ENCODE measurements at places on chromosomes 4 and X.

- no peak for DNase-seq
These were observed 1.9 kb downstream of the SLC9A7 start for GRCh38 chrX:46757052-46757451.

DNA sequence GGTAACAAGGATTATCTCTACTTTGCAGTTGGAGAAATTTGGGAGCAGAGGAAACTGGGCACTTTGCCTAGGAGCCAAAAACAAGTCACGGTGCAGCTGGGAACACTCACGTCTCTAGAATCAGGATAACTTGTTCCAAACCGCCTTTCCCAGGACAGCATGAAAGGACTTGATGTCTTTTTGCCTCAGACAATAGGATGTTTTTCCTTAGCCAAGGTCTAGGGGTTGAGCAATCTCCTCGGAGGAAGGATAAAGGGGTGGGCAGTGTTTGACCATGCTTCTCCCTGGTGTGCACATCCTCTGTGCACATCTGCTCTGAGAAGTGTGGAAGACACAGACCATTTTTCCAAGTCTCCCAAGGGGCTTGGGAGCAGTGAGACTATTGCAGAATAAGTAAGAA lies 1.7 kb upstream of the SPARCL1 start:
- DNase-seq: no peak

DNA sequence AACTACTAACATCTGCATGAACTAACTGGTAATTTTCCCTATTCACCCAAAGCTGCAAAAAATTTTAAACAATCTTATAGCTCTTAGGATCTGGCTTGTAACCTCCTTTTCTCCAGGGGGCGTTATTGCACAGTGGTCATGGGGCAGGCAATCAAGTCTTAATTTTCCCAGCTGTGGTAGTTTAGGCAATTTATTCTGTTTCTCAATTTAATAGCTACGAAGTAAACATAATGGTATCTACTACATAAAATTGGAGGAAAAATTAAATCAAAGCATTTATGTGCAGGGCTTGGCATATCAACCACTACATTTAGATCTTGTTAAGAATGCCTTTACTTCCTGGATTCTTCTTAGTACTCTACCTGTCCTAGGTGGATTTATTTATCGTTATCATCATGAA lies 137.4 kb upstream of the GUCY1A1 start:
- no peak for DNase-seq

GRCh38 chr4:141241986-141242385 lies 21.3 kb downstream of the ZNF330 start:
- DNase-seq: no peak

DNA sequence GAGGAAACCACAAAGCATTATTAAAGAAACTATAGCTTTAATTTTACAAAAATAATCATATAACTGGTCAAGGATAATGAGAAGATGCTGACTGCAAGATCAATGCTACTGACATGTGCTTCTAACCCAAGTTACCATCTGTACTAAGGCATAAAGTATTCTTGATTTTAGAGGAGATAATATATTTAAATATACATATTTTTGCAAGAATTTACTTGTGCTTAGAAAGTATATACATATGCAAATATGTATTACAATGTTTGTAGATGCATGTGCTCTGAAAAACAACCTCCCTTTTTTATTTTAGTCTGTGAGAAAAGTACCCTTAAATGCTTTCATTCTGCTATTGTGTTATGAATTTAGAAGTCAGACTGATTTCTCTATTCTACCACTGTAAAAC lies 740.7 kb upstream of the SLIT2 start:
- DNase-seq: no peak

DNA sequence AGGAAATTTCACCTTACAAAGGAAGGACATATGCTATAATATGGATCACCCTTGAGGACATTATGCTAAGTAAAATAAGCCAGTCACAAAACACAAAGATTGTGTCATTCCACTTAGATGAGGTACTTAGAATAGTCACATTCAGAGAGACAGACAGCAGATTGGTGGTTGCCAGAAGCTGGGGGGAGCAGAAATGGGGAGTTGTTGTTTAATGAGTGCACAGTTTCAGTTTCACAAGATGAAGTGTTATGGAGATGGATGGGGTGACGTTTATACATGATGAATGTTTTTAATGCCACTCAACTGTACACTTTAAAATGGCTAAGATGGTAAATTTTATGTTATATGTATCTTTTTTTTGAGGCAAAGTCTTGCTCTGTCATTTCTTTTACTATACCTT lies 14.8 kb upstream of the SPON2 start:
- DNase-seq: peak; percentile 14

GRCh38 chr4:1096841-1097240 lies 16.5 kb downstream of the RNF212 start:
- peak; percentile 8 for DNase-seq

DNA sequence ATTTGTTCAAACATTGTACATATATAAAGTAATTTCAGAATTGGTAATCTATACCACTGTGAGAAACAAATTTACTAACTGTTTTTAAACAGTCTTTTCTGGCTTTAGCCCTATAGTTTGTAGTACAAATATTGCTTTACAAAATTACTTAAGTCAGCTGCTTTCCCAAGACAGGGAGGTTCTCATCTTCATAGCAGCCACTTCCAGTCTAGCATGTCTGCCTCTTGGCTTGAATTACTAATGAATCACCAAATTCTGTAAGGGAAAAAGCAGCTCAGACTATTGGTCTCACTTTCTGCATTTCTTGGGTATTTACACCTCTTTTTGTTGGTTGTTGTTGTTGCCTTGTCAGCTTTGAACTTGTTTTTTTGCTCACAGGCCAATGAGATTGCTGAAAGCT lies 187.2 kb downstream of the NPFFR2 start:
- no peak for DNase-seq

GRCh38 chrX:19697416-19697815 lies 182.1 kb upstream of the MAP3K15 start:
- DNase-seq: peak; percentile 22

- DNase-seq: peak; percentile 85
These were observed at the start of the genes CNGA1 and NIPAL1 for GRCh38 chr4:48016141-48017107. TSS of gene CNGA1 (minus strand) at chr4:48016681. CDS start at chr4:47952689, 63,992 bp downstream. TSS of gene NIPAL1 (plus strand) at chr4:48016772. CDS start at chr4:48016840, 68 bp downstream.

DNA sequence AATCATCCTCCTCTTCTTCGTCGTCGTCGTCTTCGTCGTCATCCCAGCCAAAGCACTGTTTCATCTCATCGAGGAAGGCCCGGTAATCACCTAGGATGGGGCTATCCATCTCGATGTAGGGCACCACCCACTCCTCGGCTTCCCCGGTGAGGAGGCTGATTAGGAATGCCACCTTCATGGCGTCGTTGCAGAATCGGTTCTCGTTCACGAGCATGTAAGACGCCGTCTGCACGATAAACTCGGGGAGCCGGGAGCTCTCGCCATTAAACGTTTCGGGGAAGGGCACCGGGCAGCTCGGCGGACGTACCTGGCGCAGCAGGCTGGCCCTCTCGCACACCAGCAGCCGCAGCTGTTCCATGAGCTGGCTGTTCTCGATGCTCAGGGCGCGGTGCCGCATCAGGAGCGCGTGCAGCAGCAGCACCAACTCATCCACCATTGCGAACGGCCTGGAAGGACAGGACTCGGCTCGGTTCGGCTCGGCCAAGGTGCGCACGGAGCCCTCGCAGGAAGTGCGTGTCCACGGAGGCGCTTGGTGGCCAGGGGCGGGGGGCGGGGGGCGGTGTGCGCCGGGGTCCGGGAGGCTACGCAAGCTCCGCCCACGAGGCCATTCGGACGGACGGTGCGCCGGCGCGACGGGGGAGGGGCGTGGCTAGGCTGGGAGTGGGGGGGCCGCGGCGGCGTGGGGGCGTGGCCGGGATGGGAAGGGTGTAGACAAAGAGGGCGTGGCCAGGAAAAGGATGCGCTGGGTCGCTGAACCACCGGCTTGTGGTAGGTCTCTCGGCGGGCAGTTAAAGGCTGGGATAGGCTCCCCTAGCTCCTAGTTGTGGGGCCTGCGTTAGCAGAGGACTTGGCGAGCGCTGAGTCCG lies at the start of gene LDOC1:
Gene LDOC1, minus strand, starts transcription at position 544 of the 866 bp plus-strand sequence. Its CDS starts 108 bp downstream, at position 436.
- no peak for DNase-seq

- DNase-seq: no peak
These were observed 460.6 kb downstream of the NAF1 start for GRCh38 chr4:162706051-162706450.

DNA sequence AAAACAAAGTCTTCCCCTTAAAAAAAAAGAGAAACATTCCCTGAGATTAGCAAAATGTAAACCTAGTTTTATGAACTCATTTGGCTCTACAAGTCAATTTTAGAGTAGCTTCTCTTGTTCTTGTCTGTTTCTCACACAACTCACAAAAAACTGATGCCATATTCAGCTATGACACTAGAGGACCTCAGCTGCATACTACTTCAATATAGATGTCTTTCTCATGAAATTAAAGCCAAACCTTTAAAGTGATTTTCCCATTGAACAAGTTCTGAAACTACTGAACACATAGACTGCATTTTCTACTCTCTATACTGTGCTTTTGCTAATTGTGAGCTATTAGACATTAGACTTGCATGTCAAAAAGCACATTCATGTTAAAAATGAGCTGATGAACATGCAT lies 49.8 kb downstream of the TBCK start:
- peak; percentile 79 for DNase-seq

DNA sequence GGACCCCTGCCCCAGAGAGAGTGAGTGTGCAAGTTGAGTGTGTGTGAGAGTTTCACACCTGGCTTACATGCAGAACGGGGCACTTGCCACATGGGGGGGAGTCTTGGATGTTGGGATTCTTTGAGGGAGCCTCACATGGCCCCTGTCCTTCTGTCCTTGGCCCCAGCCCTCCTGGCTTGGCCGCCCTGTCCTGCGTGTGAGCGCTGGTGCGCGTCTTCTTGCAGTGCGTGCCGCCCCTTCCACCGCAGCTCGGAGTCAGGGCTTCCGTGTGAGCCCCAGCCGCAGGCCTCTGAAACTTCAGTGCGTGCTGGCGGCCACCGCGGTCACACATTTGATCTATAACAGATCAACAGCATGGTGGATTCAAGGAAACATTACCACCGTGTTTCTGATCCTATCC lies 30.1 kb upstream of the HGFAC start:
- no peak for DNase-seq

DNA sequence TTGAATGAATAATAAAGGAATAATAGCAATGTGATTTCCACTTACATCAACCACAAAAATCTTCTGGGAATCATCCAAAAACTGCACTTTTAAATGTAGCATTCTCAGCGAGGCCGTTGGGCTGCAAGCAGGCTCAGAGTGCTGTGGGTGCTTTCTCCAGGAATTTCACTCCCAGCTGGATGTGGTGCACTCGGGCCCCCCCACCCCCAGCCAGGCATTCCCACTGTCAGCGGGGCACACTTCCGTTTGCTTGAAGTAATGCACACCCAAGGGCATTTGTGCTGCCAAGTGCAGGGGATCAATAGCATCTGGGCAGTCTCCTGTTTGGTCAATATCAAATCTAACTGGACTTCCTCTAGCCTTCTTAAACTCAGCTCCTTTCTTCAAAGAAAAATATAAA lies at the start of gene FRMD7:
Gene FRMD7, minus strand, starts transcription at position 278 of the 400 bp plus-strand sequence. Its CDS starts 176 bp downstream, at position 102.
- DNase-seq: no peak

- peak; percentile 70 for DNase-seq
These were observed 57.5 kb upstream of the ZCCHC13 start for GRCh38 chrX:74246524-74246923.

DNA sequence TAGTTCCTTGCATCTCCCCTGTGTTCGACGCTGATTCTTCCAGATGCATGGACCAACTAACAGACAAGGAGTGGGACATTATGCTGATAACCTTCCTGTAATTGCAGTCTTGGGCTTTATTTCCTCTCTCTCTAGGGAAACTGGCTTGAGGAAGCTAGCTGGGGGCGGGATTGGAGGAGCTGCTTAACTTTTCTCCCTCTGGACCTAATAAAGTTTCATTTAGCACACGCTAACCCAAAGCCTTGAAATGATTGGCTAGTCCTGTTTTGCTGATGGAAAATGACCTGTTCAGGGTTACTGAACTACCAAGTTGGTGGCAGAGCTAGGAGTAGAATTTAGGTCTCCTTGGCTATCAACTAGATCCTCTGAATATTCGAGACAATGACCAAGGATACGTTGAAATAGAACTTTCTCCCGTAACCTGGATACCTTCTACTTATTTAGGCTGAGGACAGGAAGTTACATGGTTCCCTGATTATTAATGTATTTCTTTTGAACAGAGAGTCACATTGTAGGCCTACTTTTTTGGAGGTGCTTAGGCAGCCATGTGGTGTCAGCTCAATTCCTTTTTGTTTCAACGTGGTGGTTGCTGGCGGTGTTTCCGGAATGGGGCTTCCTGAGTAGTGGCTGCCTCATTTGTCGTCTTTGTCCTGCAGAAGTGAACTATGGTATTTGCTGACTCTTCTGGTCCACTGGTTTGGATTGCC lies 2.0 kb downstream of the PGK1 start:
- DNase-seq: peak; percentile 25

DNA sequence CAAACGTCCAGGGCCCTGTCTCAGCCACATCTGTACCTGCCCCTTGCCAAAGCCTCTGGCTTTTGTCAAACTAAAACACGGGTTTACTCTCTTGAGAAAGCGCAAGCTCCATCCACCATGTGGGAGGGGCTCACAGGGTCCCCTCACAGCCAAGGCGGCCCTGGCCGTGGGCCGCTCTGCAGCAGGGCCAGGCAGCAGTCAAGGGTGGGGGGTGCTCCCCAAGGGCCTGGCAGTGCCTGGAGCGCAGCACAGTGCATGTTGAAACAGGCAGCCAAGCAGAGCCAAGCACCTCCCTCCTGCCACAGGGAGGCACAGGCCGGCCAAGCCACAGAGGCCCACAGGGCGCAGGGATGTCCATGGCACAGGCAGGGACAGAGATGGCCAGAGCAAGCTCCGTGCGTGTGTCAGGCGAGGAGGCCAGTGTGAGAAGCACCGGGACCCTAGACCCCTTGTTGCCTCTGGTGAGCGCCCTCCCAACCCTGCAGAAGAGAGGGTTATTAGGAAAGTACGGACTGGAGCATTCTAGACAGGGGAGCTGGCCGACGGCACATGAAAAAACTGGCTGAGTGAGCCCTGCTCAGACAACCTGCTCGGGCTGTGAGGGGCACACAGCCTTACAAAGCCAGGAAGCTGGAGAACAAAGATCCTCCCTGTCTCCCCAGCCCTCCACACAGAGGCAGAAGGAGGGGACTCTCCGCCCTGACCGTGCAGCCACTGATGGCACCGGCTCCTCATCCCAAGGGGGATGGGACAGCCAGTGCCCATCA lies 39.0 kb downstream of the FAM53A start:
- no peak for DNase-seq

DNA sequence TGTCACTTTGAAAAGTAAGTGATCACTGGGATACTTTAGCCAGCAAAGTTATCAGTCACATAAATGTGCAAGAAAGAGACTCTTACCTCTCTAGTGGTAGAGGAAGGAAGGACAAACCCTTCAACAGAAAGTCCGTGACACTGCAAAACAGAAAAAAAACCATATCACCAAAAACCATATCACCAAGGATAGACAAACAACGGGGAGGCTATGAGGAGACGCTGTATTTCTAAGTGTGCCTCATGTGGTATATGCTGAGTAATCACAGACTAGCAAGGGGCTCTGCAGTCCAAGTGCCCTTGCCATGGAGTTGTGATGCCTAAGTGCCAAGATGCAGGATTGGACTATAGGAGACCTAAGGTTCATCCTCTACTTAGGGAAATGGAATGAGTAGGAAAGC lies 11.5 kb upstream of the HDAC8 start:
- no peak for DNase-seq

- DNase-seq: no peak
These were observed 63.2 kb downstream of the SPIN3 start for GRCh38 chrX:56932106-56932505.

- DNase-seq: no peak
These were observed 221.9 kb downstream of the BMPR1B start for GRCh38 chr4:94979621-94980020.

Data from RKO (cell line).